Left ventricle myocardium inferior (tissue), 1 donor: ENCODE measurements at places on chromosomes 2 and 18.

DNA sequence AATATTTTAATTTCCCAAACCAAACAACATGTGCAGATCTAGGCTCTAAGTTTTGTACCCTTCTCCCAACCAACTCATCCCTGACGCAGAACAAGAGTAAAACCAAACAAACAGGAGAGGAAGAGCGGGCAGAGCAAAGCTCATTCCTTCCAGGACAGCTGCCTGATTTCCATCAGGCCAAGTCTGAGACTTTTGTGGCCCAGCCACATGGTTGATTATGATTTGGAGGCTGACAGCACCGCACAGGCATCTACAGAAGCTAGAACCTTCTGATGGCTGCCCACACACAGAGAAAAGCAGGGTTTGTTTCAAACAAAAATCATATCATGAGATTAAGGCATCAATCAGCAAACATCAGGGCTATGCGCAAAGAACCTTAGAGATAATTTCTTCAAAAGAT, 262.6 kb downstream of the TNS1 start:
- DNase-seq: no peak

DNA sequence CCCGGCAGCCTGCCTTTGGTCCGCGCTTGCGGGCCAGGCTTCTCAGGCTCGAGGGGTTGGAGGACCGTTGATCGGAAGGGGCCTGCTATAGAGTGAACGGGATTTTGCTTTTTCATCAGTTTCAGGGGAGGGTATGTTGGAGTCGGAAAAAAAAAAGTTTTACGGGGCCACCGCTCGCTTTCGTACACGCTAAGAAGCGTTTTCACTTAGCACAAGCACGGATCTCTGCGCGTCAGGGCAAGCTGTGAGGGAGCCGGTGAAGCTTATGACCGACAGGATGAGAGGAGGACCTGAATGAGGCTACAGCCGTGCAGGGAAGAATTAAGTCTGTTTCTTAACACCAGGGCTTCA, 443 bp downstream of the CPSF3 start:
- DNase-seq: no peak

- DNase-seq: no peak
These were observed 16.0 kb upstream of the TBR1 start for GRCh38 chr2:161400076-161400475.

- DNase-seq: no peak
These were observed 8.3 kb downstream of the DTYMK start for GRCh38 chr2:241678307-241678706.

- peak; percentile 29 for DNase-seq
These were observed 319.6 kb upstream of the TCF4 start for GRCh38 chr18:55907453-55908175.

- no peak for DNase-seq
These were observed 77.0 kb downstream of the COX7A2L start for GRCh38 chr2:42284019-42284418.

GRCh38 chr2:134582547-134582899, 136.3 kb downstream of the TMEM163 start:
- no peak for DNase-seq

GRCh38 chr2:198662905-198663304, 794.8 kb downstream of the SATB2 start:
- DNase-seq: no peak

- DNase-seq: no peak
These were observed 6.0 kb downstream of the IRS1 start for GRCh38 chr2:226793646-226794045.

GRCh38 chr2:159267921-159268320, 18.6 kb downstream of the WDSUB1 start:
- no peak for DNase-seq

GRCh38 chr2:10285556-10286198, 17.0 kb upstream of the HPCAL1 start:
- DNase-seq: peak; percentile 78

- peak; percentile 25 for DNase-seq
These were observed 20.5 kb upstream of the LRPPRC start for GRCh38 chr2:44016282-44016681.

- DNase-seq: no peak
These were observed 60.6 kb downstream of the PTPN4 start for GRCh38 chr2:119820275-119820674.
